ENCODE measurements at places on chromosomes 1 and 21.

- DNase-seq = no peak
These were observed 25.1 kb downstream of the WARS2 start for GRCh38 chr1:119115311-119115710.

DNA sequence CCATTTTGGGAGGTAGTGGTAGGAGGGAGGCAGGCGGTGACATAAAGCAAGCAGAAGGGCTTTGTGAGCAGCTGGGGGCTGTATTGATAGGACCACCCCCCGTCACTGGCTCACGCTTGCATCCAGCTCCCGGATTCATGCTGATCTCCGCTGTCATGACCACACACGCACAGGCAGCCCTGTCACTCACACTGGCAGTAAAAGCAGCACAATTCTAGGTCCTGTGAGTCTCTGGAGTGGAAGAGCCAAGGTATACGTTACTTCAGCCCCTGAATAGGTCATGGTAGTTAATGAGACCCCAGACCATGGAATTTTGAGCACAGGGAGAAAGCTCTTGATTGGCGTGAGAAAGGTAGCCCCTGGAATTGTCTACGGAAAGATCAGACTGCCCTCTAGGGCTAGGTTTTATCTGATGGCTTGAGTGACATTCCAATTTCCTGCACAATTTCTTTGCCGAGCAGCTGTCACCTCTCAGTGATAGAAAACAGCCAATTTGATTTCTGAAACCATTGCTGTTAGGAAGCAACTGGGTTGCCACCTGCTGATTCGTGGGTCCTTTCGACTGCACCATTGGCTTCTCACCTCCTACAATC, 5.4 kb downstream of the OR2B11 start:
- DNase-seq = no peak

DNA sequence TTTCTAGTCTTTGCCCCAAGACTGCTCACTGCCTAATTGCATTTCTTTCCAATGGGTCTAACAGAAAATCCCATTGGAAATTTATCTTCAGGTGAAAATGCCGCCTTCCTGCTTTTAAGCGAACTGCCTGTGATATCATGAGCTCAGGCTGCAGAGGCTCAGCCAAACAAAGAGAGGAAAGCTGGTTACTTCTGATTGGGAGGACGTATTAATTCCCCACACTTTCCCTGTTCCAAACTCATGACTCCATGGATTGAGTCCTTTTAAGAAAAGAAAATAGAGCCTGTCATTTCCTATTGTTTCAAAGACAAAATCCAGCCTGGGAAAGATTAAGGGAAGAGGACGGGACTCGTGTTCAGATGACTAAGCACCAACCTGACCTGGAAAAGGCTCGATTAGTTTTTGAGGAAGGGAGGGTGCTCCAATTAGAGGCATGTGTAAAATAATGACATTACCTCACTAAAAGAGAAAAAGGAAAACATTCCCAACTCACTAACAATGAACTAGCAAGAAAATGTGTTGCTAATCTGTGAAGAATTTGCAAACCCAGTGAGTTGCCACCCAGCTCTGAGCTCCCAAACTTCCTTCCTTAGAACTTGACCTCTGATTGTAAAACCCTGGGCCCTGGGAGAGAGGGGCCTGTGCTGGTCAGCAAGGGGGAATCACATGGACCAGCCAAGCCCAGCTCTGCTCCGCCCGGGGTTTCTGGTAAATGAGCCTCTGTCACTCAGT, 61.2 kb downstream of the TCP10L start:
- no peak for DNase-seq

GRCh38 chr21:28269173-28269572, 723.5 kb downstream of the LTN1 start:
- DNase-seq = no peak

- DNase-seq = no peak
These were observed 12.1 kb upstream of the CNTN2 start for GRCh38 chr1:205030896-205031295.

- DNase-seq = no peak
These were observed 2.7 kb downstream of the RORC start for GRCh38 chr1:151828921-151829320.

GRCh38 chr1:43949678-43950077, 2.9 kb downstream of the IPO13 start:
- DNase-seq = no peak

GRCh38 chr1:40593449-40594186, 62.2 kb downstream of the ZNF684 start:
- no peak for DNase-seq

GRCh38 chr1:216616425-216616824, 106.8 kb downstream of the ESRRG start:
- no peak for DNase-seq

- no peak for DNase-seq
These were observed 426.8 kb downstream of the ADGRL2 start for GRCh38 chr1:82227306-82228095.

GRCh38 chr1:206686478-206687249, 2.0 kb downstream of the MAPKAPK2 start:
- no peak for DNase-seq

GRCh38 chr21:41137401-41137800, 30.6 kb upstream of the BACE2 start:
- no peak for DNase-seq

Data from progenitor cell of endocrine pancreas (in vitro differentiated cells).